ENCODE measurements at places on chromosomes 1 and 21.

- no peak for DNase-seq
Observed at GRCh38 chr1:218421531-218421930, 76.4 kb downstream of the TGFB2 start.

DNA sequence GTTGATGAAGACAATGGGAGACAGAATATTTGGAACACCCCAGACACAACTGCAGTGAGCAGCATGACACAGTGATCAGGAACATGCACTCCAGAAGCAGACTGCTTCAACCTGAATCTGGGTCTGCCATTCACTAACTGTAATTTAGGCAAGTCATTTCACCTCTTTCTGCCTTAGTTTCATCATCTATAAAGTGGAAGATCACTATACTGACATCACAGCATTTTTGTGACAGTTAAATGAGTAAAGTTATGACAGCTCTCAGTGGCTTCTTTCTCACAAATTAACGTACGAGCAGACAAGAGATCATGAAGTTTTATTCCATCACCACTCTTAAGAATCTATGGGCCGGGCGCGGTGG is 14.3 kb downstream of the LRRC41 start:
- DNase-seq, result no peak

DNA sequence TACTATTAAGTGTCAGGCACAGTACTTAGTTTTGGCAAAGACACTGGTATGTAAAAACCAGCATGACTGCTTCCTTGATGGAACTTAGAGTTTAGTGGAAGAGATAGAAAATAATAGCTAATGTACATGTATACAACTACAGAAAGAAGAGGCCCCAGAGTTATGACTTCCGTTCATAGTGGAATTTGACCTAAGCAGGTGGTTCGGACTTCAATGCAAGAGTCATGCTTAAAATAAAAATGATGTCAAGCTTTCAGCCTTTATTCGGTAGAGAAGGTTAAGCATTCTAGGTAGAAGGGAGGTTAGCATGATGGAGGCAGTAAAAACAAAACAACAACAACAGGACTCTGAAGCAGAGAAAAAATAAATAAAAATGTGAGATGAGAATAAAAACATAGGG is 165.9 kb downstream of the KCNT2 start:
- DNase-seq, result no peak

DNA sequence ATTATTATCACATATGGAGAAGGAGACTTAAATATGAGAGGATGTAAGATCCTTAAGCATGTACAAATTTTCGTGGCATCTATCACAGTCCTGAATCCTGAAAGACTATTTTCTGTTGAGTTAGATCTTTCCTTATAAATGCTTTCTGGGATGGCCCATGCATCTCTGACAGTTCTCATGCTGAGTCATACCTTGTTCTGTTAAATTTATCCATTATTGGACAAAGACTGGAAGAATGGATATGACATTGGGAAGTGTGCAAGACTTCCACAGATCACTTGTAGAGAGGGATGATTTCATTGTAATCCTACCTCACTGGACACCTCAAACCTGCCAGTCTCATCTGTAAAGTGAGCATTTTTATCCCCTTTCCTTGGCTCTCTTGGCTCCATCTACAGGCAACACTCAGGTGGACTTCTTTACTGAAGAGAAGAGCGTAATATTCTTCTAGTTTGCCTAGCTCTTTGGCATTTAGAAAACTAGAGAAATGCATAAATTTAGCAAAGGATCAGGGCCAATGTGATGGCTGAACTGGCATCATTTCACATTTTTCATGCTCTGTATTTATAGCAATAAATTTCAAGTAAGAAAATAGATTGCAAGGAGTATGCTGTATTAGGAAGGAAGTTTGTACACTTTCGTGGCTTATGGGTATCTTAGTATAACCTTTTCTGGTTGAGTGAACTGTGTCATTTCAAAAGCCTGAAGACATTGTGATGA is 128.2 kb downstream of the NFIA start:
- peak; percentile 24 for DNase-seq

GRCh38 chr1:52769346-52770033 is 43.2 kb downstream of the ZYG11B start:
- no peak for DNase-seq

DNA sequence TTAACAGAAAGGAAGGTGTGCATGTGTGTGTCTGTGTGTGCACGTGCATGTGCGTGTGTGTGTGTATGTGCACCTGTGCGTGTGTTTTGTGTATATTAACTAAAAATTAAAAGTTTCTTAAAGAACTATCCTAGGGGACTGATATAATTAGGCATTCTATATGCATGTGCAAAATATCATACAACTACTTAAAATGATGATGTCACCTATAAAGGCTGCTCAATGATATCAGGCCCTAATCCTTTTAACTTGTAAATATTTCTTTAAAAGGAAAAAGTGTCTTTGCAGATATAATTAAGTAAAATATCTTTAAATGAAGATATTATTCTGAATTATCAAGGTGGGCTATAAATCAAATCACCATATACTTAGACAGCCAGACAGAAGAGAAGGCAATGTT is 64.5 kb downstream of the BRINP3 start:
- no peak for DNase-seq

DNA sequence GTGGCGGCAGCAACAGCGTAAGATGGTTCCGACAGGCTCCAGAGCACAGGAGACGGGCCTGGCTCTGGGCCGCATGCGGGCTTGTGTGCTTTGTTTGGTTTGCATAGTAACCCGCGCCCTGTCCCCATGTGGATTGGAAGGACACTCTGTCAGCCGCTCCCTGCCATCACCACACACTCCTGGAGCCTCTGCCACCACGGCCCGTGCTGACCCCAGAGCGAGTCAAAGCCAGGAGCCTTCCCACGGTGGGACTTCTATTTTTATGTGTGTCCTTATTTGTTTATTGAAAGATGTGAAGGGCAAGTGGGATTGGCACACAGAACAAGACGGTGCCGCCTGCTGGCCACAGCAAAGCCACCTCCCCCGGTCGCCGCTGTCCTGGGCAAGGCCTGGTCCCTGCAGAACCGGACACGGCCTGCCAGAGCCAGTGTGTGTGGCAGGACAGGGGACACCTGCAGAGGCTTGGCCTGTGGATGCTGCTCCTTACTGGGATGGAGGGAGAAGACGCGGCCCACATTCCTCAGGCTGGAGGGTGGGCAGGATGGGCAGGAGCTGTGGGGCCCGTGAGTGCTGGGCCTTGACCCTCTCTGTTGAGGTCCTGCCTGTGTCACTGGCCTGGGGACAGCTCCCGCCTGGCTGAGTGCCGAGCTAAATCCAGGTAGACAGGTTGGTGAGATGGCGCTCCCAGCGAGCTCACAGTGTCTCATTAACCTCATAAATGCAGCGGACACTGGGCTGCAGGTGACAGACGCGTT is 64.4 kb downstream of the AGPAT3 start:
- DNase-seq, result no peak

DNA sequence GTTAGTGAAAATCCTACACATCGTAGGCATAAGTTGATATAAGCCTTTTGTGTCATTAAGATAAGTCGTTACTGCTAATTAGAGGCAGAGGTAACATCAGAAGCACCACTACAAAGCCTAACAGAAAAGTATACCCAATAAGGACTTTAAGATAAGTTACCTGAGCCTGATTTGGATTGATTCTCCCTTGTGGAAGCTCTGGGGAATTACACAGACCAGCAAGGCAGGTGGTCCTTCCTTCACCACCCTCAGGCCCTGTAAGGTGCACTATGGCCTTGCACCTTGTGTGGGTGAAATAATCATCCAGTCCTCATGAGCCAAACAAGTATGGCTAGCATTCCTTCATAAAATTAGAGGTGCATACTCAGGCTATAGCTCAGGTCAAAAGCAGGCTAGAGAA is 166.7 kb upstream of the CHRM3 start:
- DNase-seq, result no peak

- no peak for DNase-seq
Observed at GRCh38 chr1:47036764-47037163, 13.3 kb downstream of the CYP4X1 start.

GRCh38 chr1:234676103-234676594 is 66.2 kb upstream of the IRF2BP2 start:
- DNase-seq, result peak; percentile 81

DNA sequence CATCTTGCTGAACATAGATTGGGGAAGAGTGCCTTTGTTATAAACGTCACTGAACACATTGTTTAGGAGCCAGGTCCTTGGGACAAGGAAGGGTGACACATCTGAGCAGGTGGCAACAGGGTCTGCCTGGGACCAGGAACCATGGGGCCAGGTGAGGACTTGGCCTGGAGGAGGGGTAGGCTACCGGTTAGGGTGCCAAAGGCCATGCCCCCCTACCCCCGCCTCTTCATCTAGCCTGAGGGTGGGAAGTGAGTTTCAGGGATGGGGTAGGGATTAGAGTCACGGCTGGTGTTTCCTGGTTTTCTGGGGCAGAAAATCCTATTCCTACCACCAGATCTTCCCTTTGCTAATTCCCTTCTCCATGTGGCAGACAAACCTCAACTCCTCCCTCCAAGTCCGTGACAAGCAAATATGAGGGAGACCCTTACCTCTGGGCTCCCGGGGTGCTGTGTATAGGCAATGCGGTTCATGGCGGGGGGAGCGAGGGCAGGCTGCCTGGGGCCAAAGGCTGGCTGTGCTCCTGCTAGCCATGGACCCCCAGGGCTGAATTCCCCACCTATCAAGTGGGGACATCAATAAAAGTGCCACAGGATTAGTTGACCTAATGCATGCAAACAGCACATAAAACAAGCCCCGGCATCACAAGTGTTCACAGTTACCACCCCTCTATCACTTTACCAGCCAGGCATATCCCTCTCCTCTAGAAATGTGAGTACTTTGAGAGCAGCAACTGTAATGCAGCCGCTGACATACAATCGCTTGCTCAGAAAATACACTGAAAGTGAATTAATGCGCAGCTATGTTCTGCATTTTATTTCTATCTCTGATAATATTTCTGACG is 14.5 kb downstream of the CD247 start:
- no peak for DNase-seq

DNA sequence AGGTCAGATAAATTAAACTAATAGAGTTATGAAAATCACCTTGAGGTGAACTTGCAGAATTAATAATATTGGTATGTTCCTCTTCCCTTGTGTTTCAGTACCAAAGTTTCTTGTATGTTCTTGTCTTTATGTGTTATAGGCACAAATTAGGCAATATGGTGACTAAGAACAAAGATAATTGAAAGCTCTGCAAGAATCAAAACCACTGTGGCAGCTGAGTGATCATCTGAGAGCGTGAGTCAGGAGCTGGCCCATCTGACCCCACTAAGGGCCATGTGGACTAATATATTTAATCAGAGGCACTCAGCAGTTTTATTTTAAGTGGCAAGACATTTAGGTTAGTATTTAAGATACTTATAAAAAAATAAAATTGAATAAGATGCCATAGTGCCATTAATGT is 12.8 kb upstream of the CASQ2 start:
- peak; percentile 58 for DNase-seq

DNA sequence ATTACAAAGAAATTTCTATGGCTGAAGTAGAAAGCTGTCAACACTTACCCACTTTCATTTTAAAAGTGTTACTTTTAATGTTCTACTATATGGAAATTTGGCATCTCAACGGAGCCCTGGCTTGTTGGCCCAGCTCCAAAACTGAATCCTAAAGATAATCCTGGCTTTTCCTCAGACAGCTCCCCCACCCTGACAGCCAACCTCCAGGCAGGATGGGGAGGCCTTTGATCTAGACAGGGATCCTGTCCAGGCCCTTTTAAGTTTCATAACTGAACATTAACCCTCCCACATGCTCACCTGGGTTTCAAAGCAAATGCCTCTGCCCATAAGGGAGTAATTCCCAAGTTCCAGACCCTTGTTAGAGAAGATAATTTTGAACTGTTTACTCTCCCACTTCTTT is 99.3 kb upstream of the RALGPS2 start:
- DNase-seq, result no peak

DNA sequence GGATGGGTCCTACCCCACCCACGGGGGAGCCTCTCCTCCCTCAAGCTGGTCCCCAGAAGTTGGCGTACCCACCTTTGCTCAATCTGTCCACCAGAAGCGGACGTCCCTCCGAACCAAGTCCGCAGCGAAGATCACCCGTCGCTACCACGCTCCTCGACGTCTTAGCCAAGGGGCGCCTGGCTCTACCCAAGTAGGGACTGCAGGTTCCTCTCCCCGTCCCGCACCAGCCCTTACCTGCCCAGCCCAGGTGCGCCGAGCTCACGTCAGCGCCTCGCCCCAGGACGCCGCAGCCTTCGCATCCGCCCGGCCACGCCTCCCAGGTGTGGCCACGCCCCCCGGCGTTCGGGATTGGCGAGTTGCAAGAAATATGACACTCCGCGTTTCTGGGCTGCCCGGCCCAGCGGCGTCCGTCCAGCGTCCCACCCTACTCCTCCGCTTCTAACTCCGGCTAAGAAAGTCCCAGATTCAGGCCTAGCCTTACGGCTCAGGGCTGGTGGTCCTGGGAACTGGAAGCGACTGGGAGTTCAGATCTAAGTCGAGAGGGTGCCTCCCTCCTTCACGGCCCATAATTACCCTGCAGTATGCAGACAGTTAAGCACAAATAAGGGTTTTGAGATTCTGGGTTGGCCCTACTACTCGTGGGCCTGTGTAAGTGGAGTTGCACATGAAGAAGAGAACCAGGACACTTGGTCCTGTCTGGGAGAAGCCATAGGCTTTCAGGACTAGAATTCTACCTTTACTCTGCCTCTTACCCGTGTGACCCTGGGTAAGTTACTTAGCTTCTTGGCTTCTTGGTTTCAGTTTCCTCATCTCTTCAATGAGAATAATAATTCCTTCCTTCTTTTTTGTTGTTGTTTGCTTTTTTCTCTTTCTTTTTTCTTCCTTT is at the start of gene IRF6:
Gene IRF6 (minus strand): TSS at position 268 of the 886 bp plus-strand sequence. CDS start 4,729 bp downstream, outside the sequence.
- peak; percentile 81 for DNase-seq

DNA sequence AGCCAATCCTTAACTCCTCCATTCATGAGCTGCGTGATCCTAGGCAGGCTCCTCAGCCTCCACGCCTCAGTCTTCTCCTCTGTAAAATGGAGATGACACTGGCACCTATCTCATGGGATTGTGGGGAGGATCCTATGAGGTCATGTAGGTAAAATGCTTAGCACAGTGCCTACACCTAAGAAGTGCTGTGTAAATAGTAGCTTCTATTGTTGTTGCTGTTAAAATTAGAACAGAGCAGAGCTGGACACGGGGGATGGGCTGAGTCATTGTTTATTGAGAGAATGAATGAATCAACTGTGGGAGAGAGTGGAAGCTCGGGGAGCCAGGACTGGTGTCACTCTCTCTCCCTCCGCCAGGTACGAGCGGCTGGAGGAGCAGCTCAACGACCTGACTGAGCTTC is 43.0 kb downstream of the TMCC2 start:
- DNase-seq, result peak; percentile 56

GRCh38 chr1:19013826-19014548 is 57.5 kb upstream of the IFFO2 start:
- no peak for DNase-seq

- DNase-seq, result no peak
Observed at GRCh38 chr1:28180306-28181305, 4.1 kb upstream of the PTAFR start.

GRCh38 chr1:234891427-234891826 is 237.2 kb downstream of the TOMM20 start:
- no peak for DNase-seq

GRCh38 chr1:6771441-6771769 is 13.8 kb upstream of the CAMTA1 start:
- no peak for DNase-seq

GRCh38 chr1:25443030-25443699 is 12.5 kb downstream of the MACO1 start:
- no peak for DNase-seq

- DNase-seq, result no peak
Observed at GRCh38 chr1:196427976-196428734, 180.1 kb downstream of the KCNT2 start.

- DNase-seq, result no peak
Observed at GRCh38 chr1:198150369-198150768, 6.4 kb upstream of the NEK7 start.
